Heart right ventricle (tissue), 16 donors: ENCODE measurements at places on chromosomes 2 and 18.

GRCh38 chr18:48767090-48767690 is 183.6 kb downstream of the SMAD7 start:
- DNase-seq = no peak

DNA sequence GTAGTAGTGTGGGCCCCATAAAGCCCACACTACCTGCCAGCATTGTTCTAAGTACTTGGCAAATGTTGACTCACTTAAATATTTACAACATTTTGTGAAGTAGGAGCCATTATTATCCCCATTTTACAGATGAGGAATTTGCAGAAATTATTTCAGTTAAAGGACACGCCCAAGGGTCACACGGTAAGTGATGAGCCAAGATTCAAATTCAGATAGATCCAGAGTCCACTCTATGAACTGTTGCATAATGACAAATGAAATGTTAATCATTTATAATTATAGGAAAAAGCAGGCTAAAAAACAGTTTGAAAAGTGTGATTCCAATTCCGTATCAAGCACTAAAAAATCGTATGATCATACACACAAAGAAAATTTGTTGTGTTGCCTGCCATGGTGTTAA is 108.4 kb downstream of the MDH1 start:
- no peak for DNase-seq

GRCh38 chr2:239548451-239548871 is 147.6 kb upstream of the HDAC4 start:
- no peak for DNase-seq

DNA sequence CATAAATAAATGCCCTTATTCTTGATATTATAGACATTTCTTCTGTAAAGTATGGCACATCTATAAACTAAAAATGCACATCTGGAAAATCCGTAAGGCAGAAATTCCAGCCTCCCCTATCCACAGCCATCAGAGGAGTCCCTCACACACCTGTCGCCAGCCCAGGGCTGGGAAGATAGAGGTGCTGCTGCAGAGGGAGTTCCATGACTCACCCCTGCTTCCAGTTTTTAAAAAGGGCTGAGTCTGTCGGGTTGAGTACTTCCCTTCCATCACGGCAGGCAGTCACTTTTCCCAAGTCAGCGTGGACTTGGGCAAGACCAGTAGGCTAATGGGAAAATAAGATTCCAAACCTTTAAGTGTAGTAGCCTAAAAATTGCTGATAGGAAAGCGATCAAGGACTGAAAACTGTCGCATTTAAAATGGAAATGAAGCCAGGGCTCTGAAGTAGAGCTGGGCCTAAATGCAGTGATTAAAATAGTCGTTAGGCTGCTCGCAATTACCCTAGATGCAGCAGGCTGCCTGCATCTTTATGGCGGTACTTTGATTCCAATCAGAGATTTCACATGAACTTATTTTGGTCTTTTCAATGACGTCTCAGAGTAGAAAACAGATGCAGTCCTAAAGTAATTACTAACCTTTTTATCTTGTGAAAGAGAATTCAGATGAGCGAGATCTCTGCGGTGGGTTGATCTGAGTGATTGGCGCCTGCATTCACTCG is 280.5 kb downstream of the AGAP1 start:
- no peak for DNase-seq

DNA sequence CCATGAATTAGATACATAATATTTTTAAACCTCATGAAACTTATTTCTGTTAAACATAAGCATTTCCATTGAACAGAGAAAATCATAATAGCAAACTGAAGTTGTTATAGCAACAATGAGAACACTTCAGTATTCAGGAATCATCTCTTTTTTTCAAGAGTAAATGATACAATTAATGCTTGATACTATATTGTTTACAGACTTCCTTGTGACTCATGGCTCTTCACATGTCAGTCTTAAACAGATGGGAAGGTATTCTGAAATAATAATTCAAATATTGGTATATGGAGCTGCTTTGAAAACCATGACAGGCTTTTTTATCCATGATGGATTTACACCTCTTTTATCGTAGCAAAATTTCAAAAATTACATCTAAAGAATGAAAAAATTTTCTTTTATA is 226.5 kb upstream of the RBMS1 start:
- no peak for DNase-seq

- no peak for DNase-seq
Measured at GRCh38 chr2:234447963-234448362, 48.9 kb downstream of the ARL4C start.

DNA sequence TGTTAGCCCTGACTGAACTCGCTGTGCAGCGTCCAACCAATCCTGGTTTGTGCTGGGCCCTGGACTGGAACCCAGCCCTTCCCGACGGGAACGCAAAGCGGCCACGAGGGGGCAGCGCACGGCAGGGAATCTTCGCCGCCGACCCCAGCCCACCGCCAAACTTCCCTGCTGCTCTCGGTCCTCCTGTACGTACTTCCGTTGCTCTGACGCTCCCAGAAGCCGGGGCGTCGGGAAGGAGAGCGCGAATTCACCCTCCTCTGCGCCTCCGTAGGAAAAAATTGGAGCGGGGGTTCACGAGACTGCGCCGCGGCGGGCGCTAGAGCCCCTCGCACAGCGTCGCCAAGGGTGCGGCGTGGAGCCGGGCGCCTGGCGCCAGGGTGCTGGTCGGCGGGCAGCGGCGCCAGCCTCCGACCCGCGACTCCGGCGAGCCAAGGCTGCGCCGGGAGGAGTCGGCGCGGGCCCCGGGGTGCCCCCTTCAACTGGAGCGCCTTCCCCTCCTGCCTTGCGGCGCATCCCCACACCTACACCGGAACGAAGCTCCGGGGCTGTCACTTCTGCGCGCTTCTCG is 873 bp upstream of the SH3RF3 start:
- DNase-seq = peak; percentile 84

GRCh38 chr2:64401529-64401880 is 52.5 kb upstream of the LGALSL start:
- DNase-seq = no peak

- DNase-seq = no peak
Measured at GRCh38 chr2:71216501-71216900, 10.4 kb downstream of the PAIP2B start.

DNA sequence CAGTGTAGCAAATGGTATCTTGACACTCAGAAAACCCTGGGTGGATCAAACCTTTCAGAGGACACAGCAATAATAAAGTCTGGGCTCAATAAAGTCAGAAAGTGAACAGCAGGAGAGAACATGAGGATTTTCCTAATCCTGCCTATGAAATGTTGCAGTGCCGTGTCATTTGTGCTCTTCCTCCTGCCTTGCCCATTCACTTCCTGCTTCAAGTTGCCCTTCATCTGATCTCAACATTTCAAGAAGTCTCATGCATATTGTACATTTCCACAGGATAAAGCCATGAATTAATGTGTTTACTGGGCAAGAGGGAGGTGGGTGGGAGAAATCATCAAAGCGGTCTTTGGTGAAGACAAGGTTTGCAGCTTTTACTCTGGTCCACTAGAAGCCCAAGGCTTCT is 51.1 kb upstream of the STPG4 start:
- no peak for DNase-seq

DNA sequence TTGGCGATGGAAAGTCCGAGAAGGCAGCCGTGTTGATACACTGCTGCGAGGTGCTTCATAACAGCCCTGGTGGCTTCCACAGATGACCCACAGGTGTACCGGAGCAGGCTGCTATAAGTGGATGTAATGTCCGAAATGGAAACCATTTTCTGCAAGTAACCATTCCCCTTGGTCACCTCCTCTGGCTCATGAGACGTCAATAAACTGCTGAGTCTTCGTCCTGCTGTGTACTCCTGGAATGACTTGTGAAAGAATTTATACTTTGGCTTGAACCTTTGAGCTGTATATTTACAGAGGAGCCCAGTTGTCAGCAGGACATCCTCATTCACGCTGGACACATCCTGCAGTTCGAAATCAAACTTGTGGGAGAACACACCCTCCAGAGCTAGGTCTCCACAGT is 14.4 kb downstream of the NLRC4 start:
- DNase-seq = no peak

DNA sequence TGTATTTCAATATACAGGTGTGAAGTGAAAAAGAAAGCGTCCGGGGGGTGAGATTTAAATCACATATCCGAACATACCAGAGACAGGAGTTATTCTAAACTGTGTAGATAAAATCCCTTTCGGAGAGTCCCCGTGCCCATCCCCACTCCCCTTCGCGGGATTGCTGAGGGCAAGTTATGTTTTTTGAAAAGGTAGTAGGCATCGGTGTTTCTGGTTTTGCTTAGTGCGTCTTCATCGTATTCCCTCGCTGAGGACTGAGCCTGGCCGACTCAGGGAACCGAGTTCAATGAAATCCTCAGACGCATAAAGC is 583.4 kb downstream of the ZEB2 start:
- no peak for DNase-seq
